ENCODE measurements at places on chromosomes 5 and 9. TPM values are rescaled to one million over a fixed set of nuclear protein-coding genes. Genes with fewer than 3 reads are reported as not detected.

RPL12 gene
- 1,510 TPM for total RNA-seq

CDH6 gene
- total RNA-seq, result 0.14 TPM

CDH9 gene
- total RNA-seq, result not detected

SCGB3A2 gene
- not detected for total RNA-seq

PBX3 gene
- 14.7 TPM for total RNA-seq

PCSK5 gene
- total RNA-seq, result 3.8 TPM

PFN3 gene
- total RNA-seq, result not detected

KCNV2 gene
- not detected for total RNA-seq

SLC28A3 gene
- 8.2 TPM for total RNA-seq

LRRC19 gene
- not detected for total RNA-seq

LURAP1L gene
- 70.7 TPM for total RNA-seq

MARCOL gene
- total RNA-seq, result not detected

PDLIM4 gene
- 10.9 TPM for total RNA-seq

LIX1 gene
- not detected for total RNA-seq

ELOVL7 gene
- total RNA-seq, result 11.5 TPM

SHISAL2B gene
- total RNA-seq, result not detected

TOR2A gene
- total RNA-seq, result 7.3 TPM

EFNA5 gene
- 18.7 TPM for total RNA-seq

PCDHA6 gene
- under 0.01 TPM for total RNA-seq

PCDHGB3 gene
- 2.1 TPM for total RNA-seq

BTNL8 gene
- not detected for total RNA-seq

BARHL1 gene
- not detected for total RNA-seq

SLC45A2 gene
- total RNA-seq, result 0.14 TPM

PWWP2A gene
- 14.4 TPM for total RNA-seq

Measured in nasal cavity respiratory epithelium epithelial cell of viscerocranial mucosa (primary cell).